Gastrocnemius medialis (tissue), 4 donors: ENCODE measurements at places on chromosomes 11 and 22. TPM values are rescaled to one million over a fixed set of nuclear protein-coding genes. Genes with fewer than 3 reads are reported as not detected.

GRCh38 chr22:47333625-47334024, 571.2 kb downstream of the TBC1D22A start:
- no peaks in the 10 kb centered on the region for H3K36me3 ChIP-seq
- no peaks in the 10 kb centered on the region for H3K27me3 ChIP-seq
- DNase-seq = no peak
- H3K4me1 ChIP-seq = no peaks in the 10 kb centered on the region
- no peak overlapping the region for H3K4me3 ChIP-seq

GRCh38 chr11:59144096-59144495, 1.4 kb downstream of the FAM111A start:
- DNase-seq = no peak
- peak overlapping the region; percentile 74 for H3K4me3 ChIP-seq
- H3K27ac ChIP-seq = peak overlapping the region; percentile 78
- no peaks in the 10 kb centered on the region for H3K27me3 ChIP-seq
- peaks cover 7% of the 10 kb centered on the region for H3K4me1 ChIP-seq

DNA sequence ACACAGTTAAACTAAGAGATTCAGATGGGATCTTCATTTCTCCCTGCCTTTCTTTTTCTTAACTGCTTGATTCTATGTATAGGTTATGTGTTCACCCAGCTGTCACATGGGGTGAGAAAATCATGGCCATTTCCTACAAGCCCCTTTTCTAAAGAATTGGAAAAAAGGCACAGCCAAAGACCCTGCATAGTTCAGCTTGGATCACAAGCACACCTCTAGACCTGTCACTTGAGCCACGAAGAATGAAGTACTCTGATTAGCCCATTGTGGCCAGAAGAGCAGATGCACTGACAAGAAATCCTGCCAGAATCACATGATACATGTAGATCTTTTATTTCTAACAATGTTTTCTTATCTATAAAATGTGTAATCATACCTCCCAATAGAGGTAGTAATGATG, 69.7 kb downstream of the RAB38 start:
- no peak overlapping the region for H3K4me3 ChIP-seq
- no peaks in the 10 kb centered on the region for H3K4me1 ChIP-seq
- no peaks in the 10 kb centered on the region for H3K36me3 ChIP-seq
- H3K27me3 ChIP-seq = no peaks in the 10 kb centered on the region
- DNase-seq = no peak

Gene DLG2
- 1.3 TPM for total RNA-seq

DNA sequence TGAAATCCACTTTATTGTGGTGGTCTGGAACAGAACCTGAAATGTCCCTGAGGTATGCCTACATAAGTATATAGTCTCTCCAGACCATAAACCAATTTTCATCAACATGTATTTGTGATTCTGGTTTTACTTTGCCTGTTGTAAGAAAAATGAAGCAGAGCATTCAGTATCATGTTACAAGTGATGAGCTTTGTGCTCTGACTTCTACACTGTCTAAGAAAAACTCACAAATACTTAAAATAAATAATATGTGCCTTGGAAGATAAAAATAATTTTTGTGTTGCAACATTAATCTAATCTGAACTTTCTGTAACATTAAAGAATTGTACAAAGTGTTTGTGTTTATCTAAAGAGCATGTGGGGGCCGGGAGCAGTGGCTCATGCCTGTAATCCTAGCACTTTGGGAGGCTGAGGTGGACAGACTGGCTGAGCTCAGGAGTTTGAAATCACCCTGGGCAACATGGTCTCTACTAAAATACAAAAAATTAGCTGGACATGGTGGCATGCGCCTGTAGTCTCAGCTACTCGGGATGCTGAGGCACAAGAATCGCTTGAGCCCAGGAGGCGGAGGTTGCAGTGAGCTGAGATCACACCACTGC, 219.5 kb downstream of the SOX6 start:
- no peaks in the 10 kb centered on the region for H3K36me3 ChIP-seq
- H3K4me1 ChIP-seq = peaks cover 11% of the 10 kb centered on the region
- H3K4me3 ChIP-seq = no peak overlapping the region
- no peaks in the 10 kb centered on the region for H3K27me3 ChIP-seq
- DNase-seq = no peak
